ENCODE measurements at places on chromosomes 5 and 9.
A peak's percentile ranks its signal among the peaks of the same experiment; 100 is the strongest.

- DNase-seq = no peak
These were observed 6.9 kb downstream of the SHC3 start for GRCh38 chr9:89171693-89172092.

DNA sequence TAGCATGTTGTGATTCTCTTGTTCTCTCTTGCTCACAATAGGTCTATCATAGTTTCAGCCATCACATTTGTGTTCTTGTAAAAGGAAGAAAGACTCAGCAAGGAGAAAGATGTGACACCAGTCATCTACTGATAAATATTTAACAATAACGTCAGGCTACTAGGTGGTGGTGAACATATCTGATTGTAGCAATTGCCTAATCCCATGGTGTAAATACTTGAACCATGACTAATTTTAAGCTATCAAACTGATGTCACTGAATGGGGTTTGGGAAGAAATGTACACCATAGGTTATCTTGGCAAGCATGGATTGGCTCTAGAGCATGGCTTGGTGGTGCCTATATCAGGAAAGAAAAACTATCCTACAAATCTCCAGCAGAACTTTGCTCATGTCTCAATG, 16.6 kb downstream of the DMRTA1 start:
- no peak for DNase-seq

DNA sequence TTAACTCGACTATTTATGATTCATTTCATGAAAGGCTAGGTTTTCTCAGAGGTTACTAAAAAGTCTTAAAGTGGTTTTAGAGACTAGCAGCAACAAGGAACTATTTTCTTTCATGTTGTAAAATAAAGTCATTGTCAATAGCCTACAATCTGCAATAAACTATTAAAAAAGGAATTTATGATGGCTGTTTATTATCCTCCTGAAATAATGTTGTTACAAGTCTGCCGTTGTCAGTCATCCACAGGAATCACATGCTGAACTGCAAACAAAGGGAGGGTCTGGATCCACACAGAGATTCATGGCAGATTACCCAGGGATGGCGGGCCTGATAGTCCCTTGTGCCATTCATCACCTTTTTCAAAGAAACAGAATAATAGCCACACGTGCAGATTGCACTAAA, 49.2 kb downstream of the TMEM174 start:
- no peak for DNase-seq

- no peak for DNase-seq
These were observed 309.0 kb upstream of the FBXL7 start for GRCh38 chr5:15191012-15191411.

DNA sequence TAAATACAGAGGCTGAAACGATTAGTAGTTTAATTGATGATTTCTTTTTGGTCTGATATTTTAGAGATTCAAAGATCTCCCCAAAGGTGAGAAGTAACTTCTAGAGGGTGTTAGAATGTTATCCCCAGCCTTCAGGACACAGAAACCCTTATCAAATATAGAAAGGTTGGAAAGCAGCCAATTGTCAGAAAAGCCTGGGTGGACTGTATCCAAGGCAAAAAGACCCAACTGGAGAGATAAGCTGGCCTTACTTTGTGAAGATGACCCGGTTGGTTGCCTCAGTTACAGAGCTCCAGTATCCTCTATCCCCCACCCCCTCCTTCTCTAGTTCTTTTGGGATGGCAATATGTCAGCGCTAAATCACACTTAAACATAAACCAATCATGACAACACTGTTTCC, 75.7 kb downstream of the GCNT4 start:
- DNase-seq = no peak

- peak; percentile 24 for DNase-seq
These were observed 41.3 kb upstream of the GRHPR start for GRCh38 chr9:37381094-37381741.

- DNase-seq = no peak
These were observed 31.7 kb upstream of the IRX4 start for GRCh38 chr5:1914471-1914870.

- DNase-seq = no peak
These were observed 206.3 kb downstream of the GABBR2 start for GRCh38 chr9:98502311-98502975.

- no peak for DNase-seq
These were observed 55.6 kb downstream of the ANGPTL2 start for GRCh38 chr9:127066851-127067136.

DNA sequence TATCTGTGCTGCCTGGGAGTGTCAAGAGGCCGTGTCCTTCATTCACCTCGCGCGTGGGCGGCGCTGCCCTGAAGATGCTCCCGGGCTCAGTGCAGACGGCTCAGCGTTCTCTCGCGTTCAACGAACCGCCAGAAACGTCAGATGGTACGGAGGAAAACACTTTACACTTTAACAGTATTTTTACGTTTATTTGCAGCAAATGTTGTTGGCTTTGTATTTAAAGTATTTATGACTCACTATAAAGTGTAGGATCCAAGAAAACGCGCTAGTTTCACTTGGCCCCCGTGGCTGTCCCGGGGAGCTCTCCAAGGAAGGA, 544 bp upstream of the ERCC6L2 start:
- no peak for DNase-seq

- no peak for DNase-seq
These were observed 243.4 kb upstream of the KLF4 start for GRCh38 chr9:107732781-107733522.

- no peak for DNase-seq
These were observed 106.5 kb upstream of the DMRT1 start for GRCh38 chr9:734831-735511.

GRCh38 chr5:108617467-108618435, 129.9 kb upstream of the FER start:
- no peak for DNase-seq

DNA sequence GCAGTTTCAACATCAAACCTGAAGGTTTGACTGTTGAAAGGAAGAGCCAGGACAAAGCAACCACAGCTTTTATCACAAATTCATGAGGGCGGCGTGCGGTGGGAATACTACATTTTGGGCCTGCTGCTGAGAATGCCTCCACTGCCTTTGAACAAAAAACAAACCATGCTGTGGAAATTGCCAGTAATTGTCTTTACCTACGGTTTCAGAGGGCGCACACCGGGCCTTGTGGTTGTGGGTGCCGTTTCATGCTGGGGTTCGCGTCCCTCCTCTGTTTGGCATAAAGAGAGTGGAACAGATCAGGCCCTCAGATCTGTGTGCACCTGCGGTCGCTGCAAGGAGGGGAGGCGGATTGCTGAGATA, 27.6 kb upstream of the TCF7 start:
- DNase-seq = no peak

DNA sequence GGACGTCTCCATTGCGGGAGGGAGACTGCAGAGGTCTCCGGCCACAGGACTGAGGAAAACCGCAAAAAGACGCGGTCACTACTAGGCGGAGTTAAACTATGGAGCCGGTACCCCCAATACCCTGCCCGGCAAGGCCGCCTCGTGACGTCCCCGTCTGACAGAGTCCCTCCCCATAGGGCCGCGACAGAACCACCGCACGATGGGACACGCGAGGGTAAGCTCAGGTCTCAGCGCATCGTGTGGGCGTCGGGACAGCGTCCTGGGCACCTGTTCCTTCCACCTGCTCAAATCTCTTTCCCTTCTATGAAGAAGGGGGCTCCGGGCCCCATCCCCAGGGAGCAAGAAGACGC, 35.2 kb upstream of the GLDC start:
- DNase-seq = no peak

GRCh38 chr9:108181441-108181840, 674.3 kb downstream of the ACTL7B start:
- no peak for DNase-seq

Measured in B cell (primary cell).